ENCODE measurements at places on chromosomes 5 and 9. TPM values are rescaled to one million over a fixed set of nuclear protein-coding genes. Genes with fewer than 3 reads are reported as not detected.
A peak's percentile ranks its signal among the peaks of the same experiment; 100 is the strongest.

- H3K27me3 ChIP-seq: no peaks in the 10 kb centered on the region
- peaks cover 8% of the 10 kb centered on the region for H3K4me1 ChIP-seq
- no peak overlapping the region for H3K4me3 ChIP-seq
- no peak overlapping the region for H3K27ac ChIP-seq
Measured at GRCh38 chr9:114851306-114851705, 45.5 kb upstream of the TNFSF15 start.

GRCh38 chr9:98488571-98489312 is 220.0 kb downstream of the GABBR2 start:
- H3K4me1 ChIP-seq: no peaks in the 10 kb centered on the region
- no peaks in the 10 kb centered on the region for H3K27me3 ChIP-seq
- no peak for DNase-seq
- H3K4me3 ChIP-seq: no peak overlapping the region
- H3K27ac ChIP-seq: no peak overlapping the region
- no peaks in the 10 kb centered on the region for H3K36me3 ChIP-seq

ZNF879 gene
- 6.7 TPM for total RNA-seq

DNA sequence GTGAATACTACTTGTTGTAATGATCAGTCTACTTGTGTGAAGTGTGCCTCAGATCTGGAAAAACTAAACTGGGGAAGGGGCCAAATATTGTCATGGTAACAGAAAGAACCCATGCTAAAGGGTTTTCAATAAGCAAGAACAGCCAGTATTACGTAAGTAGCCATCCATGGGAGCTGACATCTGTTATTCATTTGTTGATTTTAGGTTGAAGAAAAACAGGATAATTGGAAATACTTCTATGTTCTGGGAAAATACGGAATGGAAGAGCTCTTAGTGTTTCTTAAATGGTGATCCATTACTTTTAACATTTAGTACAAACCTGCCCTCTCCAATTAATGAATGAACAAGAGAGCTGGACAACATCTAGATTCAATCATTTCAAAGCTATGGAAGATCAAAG is 485.8 kb downstream of the NTRK2 start:
- no peak for DNase-seq
- H3K27me3 ChIP-seq: no peaks in the 10 kb centered on the region
- no peak overlapping the region for H3K27ac ChIP-seq

GRCh38 chr5:145835848-145836239 is 702 bp upstream of the PRELID2 start:
- no peaks in the 10 kb centered on the region for H3K36me3 ChIP-seq
- peaks cover 18% of the 10 kb centered on the region for H3K4me1 ChIP-seq
- H3K4me3 ChIP-seq: peak overlapping the region; percentile 72
- H3K27me3 ChIP-seq: no peaks in the 10 kb centered on the region
- DNase-seq: no peak
- peak overlapping the region; percentile 65 for H3K27ac ChIP-seq

IL9 gene
- not detected for total RNA-seq

- H3K36me3 ChIP-seq: no peaks in the 10 kb centered on the region
- H3K27ac ChIP-seq: no peak overlapping the region
- H3K4me1 ChIP-seq: no peaks in the 10 kb centered on the region
- DNase-seq: no peak
- no peak overlapping the region for H3K4me3 ChIP-seq
Measured at GRCh38 chr5:135265497-135266302, 133.3 kb downstream of the MACROH2A1 start.
